Epithelial cell of esophagus (primary cell): ENCODE measurements at places on chromosomes 4 and X.
A peak's percentile ranks its signal among the peaks of the same experiment; 100 is the strongest.

GRCh38 chr4:61532336-61533000 is 332.3 kb downstream of the ADGRL3 start:
- peak; percentile 61 for DNase-seq

DNA sequence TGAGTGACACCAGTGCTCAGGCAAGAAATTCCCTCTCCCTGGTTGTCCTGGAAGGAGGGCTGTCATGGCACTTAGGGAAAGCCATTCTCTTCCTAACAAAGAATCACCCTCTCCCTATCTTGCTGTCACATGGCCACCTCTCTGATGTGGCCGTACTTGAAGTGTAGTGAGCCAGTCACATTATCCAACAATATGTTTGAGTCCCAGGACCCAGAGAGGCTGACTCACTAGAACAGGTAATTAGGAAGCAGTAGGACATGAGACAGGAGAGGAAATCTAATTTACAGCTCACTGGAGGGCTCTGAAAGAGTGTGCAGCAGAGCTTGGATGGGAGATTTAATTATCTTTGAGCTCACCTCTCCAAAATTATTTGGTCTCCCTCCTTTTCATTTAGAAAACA is 299.1 kb downstream of the ARHGAP24 start:
- peak; percentile 49 for DNase-seq

- peak; percentile 3 for DNase-seq
Observed at GRCh38 chr4:166481739-166482138, 608.7 kb downstream of the TLL1 start.

DNA sequence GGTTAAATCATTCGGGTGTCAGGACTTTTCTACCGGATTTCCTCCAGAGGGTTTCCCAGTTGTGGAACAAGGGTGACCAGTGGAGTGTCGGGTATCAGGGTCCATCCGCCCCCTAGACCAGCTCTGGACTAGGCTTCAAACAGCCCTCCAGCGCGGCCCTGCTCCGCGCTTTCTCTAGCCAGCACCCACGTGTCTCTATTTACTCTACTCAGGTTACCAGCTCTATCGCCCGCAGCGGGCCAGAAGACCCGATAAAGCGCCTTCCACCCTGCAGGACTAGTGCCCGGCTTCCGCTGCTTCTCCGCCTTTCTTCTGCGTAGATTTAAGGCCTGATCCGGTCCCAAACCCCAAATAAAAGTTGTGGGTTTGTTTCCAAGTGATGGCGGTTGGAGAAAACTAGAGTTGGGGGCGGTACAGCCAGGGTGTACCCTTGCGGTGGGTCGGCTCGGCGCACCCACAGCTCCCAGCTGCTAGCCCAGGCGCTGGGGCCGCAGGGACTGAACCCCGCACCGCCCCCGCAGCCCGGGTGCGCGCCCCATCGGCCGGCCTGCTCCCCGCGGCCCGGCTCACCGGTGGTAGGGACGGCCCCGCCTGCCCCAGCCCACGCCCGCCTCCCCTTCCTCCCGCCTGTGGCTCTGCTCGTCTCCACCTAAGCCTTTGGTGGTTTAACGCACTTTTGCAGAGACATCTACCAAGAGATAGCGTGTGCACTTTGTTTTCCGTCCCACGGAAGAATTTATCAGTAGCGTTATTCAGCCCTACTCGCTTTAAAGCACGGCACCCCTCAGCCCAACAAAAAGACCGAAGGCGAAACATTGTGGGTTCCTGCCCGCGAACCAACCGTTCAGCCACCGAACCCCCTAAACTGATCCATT is 2.1 kb downstream of the LEF1 start:
- DNase-seq = no peak

DNA sequence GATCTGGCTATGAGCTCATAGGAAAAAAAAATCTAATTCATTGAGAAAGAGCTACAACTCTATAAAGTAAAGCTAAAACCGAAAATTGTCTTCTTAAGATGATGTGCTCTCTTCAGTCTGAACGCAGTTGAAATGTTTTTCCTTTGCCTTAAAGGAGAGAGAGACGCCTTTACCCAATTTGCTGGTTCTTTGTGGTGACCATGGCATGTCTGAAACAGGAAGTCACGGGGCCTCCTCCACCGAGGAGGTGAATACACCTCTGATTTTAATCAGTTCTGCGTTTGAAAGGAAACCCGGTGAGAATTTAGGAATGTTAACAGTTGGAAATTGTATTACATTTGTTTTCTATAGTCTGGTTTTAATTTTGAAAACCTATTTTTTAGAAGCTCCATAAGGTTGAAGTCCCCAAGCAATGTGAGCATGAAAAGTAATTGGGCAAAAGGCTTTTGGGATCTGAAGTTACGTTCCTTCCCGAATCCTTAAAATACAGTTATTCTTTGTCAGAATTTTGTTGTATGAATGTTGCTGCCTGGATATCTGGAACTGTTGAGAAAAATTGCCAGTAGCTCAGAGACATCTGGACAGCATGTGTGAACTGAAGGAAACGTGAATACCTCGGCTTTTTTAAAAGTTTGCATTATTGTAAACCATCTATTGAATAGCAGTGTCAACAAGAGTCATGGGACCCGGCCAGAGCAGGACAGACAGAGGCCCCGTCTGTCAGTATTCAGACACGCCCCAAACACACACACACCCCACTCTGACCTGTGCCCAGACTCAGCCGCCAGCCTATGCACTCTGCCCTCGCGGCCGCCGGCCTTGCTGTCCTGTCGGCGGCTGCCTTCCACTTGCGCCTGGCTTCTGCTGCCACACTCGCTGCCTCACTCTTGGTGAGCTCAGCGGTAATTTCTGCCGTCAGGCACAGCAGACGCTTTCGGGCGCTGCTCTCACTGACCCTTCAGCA is 9.9 kb downstream of the PIGG start:
- no peak for DNase-seq

DNA sequence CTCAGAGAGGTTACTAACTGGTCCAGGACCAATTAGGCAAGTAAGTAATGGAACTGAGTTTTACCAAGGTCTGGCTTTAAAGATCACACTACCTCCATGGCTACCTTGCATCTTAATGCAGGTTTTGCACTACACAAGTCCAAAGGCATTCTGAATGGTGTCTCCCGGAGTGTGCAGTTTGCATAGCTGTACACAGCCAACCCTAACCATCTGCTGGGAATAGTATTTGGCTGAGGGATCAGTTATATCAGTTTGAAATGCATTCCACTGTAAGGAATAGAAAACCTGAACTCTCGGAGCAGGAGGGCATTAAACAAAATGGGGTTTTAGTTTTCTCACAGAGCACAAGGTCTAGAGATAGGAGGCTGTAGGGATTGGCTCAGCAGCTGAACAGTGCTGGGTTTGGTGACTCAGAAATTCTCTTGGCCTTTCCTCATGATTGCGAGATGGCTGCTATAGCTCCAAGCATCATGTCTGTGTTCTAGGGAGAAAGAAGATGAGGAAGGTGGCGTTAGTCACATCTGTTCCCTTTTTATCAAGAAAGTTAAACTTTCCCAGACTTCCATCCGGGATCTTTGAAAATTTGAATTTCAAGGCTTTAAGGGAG is 177.1 kb downstream of the NHS start:
- DNase-seq = peak; percentile 64

GRCh38 chrX:47596256-47596655 is 14.0 kb downstream of the TIMP1 start:
- no peak for DNase-seq

- DNase-seq = peak; percentile 65
Observed at GRCh38 chr4:132504438-132504837, 644.7 kb upstream of the PCDH10 start.

DNA sequence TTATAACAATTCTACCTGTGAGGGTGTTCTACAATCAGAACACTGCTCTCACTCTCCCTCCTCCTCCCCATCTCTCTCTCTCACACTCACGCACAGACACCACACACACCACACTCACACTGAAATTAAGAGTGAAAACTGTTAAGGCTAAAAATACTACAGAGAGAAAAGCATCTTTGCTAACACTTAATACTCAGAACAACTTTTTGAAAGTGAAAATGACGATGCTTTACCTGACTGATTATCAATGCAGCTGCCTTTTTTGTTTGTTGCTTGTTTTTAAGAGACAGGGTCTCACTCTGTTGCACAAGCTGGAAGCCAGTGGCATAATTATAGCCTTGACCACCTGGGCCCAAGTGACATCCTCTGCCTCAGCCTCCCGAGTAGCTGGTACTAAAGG is 222.4 kb downstream of the APBB2 start:
- DNase-seq = no peak

- no peak for DNase-seq
Observed at GRCh38 chr4:178192611-178193010, 750.4 kb upstream of the AGA start.

GRCh38 chr4:99722006-99722405 is 64.4 kb upstream of the C4orf54 start:
- peak; percentile 64 for DNase-seq
